ENCODE measurements at places on chromosomes 1 and 21. TPM values are rescaled to one million over a fixed set of nuclear protein-coding genes. Genes with fewer than 3 reads are reported as not detected.

GRCh38 chr1:111191496-111191895 lies 8.9 kb downstream of the DENND2D start:
- H3K27me3 ChIP-seq = no peaks in the 10 kb centered on the region
- no peak overlapping the region for H3K4me3 ChIP-seq
- peaks cover 97% of the 10 kb centered on the region for H3K4me1 ChIP-seq
- no peak for DNase-seq

- H3K27ac ChIP-seq = no peak overlapping the region
- H3K36me3 ChIP-seq = no peaks in the 10 kb centered on the region
- H3K4me3 ChIP-seq = no peak overlapping the region
- DNase-seq = no peak
- H3K27me3 ChIP-seq = peaks cover 4% of the 10 kb centered on the region
These were observed 122.1 kb upstream of the RGS1 start for GRCh38 chr1:192453360-192453992.

GRCh38 chr1:6260433-6260934 lies 414 bp downstream of the GPR153 start:
- no peak overlapping the region for H3K27ac ChIP-seq
- no peak overlapping the region for H3K4me3 ChIP-seq

GRCh38 chr1:47487332-47487731 lies 49.5 kb downstream of the FOXD2 start:
- H3K27me3 ChIP-seq = peaks cover 6% of the 10 kb centered on the region
- H3K27ac ChIP-seq = no peak overlapping the region
- no peak for DNase-seq
- no peaks in the 10 kb centered on the region for H3K36me3 ChIP-seq
- no peaks in the 10 kb centered on the region for H3K4me1 ChIP-seq

The CD1E gene
- not detected for total RNA-seq
